ENCODE measurements at places on chromosomes 1 and 21.

DNA sequence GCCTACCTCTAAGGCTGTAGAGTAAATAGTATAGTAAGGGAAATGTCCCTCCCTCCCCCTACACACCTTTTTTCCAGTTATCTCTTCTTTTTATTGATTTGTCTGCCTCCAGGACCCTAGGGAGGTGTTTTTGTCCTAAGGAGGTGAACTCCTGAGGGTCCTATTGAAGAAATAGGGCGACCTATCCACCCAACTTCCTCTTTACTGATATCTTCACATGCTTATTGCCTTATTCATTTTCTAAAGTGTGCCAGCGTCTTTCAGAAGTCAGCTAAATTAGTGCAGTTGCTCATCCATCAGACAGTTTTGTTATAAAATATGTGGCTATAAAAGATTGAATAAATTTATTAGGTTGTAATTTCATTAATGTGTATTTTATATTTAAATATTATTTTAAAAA is 5.9 kb downstream of the BACH1 start:
- no peak for DNase-seq

- no peak for DNase-seq
Observed at GRCh38 chr1:109954041-109954512, 30.5 kb upstream of the AHCYL1 start.

- no peak for DNase-seq
Observed at GRCh38 chr1:56676571-56677035, 31.5 kb downstream of the PRKAA2 start.

- DNase-seq = no peak
Observed at GRCh38 chr1:188281921-188282320, 1453.2 kb downstream of the PLA2G4A start.

DNA sequence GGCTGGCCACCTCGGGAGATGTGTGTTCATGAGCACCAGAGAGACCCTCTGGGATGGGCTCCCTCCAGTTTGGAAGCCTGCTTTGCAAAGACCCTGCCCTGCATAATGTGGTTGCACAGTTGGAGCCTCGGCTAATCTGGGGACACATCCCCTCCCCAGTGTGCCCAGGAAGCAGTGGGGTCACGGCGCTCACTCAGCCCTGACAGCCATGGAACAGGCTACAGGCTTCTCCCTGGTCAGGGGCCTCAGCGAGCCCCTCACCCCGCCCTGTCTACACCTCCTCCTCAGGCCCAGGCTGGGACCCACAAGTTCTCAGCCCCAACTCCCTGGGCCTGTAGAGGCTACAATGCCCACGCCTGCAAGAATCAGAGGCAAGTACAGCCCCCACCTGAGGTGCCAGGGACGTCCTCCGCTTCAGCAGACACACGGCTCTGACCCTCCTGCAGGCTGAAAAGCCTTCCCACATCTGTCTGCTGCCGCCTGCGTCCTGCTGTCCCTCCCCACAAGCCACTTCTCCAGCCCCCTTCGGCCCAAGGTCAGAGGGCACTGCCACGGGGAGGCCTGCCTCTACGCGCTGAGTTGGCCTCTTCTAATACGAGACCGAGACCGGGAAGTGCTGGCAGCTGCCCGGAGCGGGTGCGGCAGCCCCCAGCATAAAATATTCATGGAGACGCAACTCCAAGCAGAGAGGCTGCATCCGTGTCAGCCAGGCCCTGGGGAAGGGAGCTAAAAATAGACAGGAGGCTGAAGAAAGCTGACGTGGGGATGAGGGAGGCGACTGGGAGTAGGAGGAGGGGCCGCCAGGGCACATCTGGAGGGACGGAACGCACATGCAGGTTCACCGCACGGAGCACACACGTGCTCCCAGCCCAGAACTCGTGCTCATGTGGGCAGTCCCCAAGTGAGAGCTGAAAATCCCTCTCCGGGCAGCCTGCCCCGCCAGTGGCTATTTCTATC is 15.2 kb upstream of the GPR153 start:
- no peak for DNase-seq

- DNase-seq = no peak
Observed at GRCh38 chr1:161966067-161966466, 57.6 kb downstream of the OLFML2B start.

DNA sequence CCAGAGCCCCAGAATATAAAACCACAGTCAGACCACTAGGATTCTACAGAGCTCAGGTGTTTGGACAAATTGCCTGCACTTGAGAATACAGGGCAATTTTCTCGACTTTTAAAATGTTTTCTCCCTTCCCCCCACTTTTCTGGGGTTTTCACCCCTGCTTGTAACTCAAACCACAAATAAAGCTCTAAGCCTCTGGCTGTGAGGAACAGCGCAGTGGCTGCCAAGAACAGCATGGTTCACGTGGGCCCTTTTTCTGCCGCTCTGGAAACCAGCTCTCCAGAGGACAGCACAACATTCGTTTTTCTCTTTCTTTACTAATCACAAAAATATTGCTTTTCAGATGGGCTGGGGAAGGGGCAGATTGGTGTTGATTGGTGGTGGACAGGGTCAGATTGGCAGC is 102.2 kb upstream of the JUN start:
- no peak for DNase-seq

GRCh38 chr1:248820041-248820585 is 5.6 kb downstream of the SH3BP5L start:
- no peak for DNase-seq

DNA sequence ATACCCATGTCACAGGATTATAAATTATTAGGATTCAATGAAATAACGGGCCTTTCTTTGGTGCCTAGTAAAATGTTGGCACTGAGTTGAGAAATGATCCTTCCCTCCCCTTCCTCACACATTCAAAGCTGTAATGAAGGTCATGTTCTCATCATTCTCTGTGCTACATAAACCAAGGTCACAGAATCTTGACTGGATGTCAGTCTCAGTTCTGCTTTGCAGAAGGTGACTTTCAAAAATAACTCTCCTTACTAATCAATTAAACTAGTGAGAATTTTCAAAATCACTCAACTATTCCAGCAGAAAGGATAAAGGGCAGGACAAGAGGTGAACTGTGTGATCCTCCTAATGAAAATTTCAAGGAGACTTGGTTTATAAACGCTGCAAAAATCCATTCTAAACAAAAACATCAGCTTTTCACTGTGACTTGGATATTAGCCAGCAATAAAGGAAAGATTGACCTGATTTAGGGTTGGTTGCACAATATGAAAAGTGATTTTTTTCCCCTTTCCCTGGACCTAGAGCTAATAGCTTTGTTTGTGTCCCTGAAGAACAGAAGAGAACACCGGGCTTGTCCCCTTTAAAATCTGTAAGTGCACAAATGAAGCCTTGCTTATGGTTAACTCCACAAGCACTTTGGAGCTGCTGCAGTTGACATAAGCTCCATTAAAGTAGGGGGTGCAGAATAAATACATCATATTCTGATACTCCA is 120.1 kb downstream of the SEC16B start:
- no peak for DNase-seq

DNA sequence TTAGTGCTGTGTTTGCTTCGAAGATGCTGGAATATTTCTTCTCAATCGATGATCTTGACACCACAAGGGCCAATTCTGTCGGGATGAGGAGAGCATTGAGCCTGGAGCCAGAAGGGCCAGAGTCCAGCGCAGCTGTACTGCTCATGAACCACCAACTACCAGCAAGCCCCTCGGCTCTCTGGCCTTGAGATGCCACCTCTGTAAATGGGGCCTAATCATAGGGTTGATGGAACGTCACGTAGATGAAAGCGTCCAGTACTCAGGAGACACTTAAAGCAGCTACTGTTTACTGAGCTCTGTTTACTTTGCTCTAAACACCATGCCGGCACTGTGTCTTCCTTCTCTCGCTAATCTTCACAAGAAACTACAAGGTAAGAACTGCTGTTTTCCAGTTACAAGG is 26.3 kb downstream of the CCDC185 start:
- DNase-seq = no peak

GRCh38 chr1:176987016-176987415 is 177.5 kb downstream of the ASTN1 start:
- no peak for DNase-seq

DNA sequence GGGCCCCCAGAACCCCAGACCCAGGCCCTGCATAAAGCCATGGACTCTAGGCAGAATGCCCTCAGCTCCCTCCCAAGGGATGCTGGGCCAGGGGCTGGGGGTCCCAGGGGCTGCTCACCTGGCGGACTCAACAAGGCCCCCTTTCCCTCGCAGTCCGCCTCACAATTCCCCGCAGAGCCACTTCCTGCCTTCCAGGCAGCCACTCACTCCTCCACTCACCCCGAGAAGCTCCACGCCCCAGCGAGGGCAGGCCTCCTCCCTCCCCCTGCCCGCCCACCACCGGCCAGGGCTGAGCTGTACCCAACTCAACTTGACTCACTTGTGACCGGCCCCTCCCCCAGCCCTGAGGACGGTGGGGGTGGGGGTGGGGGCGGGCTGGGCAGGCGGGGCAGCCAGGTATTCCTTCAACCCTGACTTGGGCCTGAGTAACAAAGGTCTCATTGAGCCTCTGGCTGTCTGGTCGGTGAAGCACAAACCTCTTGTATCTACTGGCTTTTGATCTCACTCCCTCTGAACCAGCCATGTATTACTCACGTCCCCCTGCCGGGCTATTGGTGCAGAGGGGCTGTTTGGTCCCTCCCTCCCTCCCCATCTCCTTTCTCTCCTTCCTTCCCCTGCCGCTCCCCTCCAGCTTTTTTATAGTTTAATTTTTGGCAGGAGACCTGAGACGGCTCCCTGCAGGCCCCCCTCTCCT is 5.9 kb downstream of the BLACAT1 start:
- no peak for DNase-seq

- no peak for DNase-seq
Observed at GRCh38 chr1:110452330-110452729, 1.4 kb downstream of the PROK1 start.

GRCh38 chr1:69401879-69402278 is 165.8 kb upstream of the LRRC7 start:
- no peak for DNase-seq

- no peak for DNase-seq
Observed at GRCh38 chr21:33169359-33169758, 60.4 kb upstream of the IFNAR2 start.

GRCh38 chr1:165828669-165829329 is 1.4 kb downstream of the UCK2 start:
- DNase-seq = no peak

- DNase-seq = no peak
Observed at GRCh38 chr1:101284021-101284420, 47.2 kb downstream of the S1PR1 start.

DNA sequence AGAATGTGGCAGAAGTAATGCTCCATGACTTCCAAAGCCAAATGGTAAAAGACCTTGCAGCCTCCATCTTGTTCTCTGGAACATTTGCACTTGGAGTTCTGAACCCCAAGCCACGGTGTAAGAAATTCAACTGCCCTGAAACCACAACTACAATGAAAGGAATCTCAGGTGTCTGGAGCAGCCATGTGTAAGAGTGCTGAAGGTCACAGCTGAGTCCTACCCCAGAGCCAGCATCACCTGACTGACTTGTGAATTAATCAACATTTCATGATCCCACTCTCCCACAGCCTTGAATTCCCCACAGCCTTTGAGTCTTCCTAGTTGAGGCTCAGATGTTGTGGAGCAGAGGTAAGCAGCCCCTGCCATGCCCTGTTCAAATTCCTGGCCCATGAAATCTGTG is 192.8 kb upstream of the CAMK1G start:
- DNase-seq = no peak

GRCh38 chr1:71135571-71135970 is 54.7 kb upstream of the ZRANB2 start:
- DNase-seq = no peak

DNA sequence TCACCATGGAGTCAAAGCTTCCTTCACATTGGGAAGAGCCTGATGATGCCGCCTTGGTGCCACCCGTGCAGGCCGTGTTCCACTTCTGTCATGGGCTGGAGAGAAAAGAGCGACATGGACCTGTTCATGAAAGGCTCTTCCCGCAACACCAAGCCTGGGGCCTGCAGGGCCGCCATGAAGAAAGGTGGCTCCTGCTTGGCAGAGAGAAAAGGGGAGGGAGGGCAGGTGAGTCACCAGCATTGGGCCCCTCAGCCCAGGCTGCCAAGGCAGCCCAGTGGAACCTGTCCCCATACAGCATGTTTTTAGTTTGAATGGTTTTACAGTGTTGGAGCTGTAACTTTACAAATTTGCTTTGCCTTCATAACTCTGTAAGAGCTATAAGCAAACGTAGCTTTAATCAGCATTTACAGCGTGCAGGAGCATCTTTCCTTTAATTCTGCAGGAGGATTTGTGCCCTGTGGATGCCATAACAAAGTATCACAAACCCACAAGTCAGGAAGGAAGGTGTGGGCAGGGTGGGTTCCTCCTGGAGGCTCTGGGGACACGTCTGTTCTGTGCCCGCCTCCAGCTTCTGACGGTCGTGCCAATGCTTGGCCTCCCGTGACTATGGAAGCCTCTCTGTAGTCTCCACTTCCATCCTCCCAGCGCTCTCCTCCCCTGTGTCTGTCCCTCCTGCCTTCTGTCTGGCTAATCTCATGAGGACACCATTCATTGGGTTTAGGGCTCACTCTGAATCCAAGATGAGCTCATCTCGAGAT is 49.1 kb downstream of the RIPK4 start:
- DNase-seq = no peak

DNA sequence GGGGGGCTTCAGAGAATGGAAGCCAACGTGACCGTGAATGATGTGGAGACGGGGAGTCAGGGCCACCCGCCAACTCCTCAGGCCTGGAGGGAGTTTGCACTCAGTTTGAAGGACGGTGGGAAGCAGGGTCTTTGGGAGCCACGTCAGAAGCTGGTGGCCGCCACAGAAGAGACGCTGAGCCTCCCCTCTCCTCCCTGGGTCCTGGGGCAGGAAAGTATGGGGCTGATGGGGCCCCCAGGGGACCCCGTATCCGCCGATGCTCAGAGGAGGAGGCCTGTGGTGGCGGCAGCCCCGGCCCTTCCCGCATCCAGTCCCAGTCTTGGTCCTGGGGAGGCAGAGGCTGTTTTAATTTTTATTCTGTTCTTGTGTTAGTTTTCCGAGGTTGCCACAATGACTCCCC is 188.6 kb upstream of the C1orf174 start:
- no peak for DNase-seq

DNA sequence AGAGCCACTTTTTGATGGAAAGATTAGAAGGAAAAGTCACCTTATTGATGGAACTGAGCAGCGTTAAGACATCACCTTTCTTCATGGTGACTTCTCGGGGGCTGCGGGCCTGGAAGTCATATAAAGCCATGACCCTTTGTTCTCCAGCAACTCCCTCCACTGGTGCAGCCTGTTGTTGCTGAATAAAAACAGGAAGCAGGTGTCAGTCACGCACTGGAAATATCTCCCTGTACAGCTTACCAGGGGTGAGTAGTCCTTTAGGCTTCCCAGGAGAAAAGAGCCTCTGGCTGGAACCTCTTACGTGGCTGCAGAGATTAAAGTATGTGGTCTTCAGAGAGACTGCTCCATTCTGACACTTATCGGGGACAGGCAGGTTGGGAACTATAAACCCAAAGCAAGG is 31.9 kb downstream of the SPTA1 start:
- no peak for DNase-seq

DNA sequence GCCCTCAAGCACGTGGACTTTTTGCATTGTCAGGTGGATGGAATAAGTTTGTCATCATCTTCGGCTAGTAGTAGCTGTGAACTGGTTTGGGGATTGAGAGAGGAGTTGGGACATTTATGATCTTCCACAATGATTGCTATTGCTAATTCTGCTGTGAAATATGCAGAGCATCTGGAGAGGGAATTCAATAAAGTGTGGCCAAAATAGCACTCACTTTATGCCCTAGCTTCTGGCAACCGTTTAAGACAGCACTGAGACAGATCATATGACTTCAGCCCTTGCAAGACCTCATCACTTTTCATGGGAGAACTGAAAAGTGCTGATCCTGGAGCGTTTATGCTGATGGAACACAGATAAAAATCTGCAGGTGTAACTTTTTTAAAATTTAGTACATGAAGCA is 360.8 kb downstream of the GPATCH2 start:
- DNase-seq = no peak

- no peak for DNase-seq
Observed at GRCh38 chr1:214259353-214259977, 21.5 kb upstream of the SMYD2 start.

- no peak for DNase-seq
Observed at GRCh38 chr1:90730243-90731022, 13.3 kb upstream of the BARHL2 start.

Data from activated CD8-positive, alpha-beta memory T cell treated with anti-CD3 and anti-CD28 coated beads for 1 hour (primary cell).